ENCODE measurements at places on chromosomes 16 and 17. TPM values are rescaled to one million over a fixed set of nuclear protein-coding genes. Genes with fewer than 3 reads are reported as not detected.

DNA sequence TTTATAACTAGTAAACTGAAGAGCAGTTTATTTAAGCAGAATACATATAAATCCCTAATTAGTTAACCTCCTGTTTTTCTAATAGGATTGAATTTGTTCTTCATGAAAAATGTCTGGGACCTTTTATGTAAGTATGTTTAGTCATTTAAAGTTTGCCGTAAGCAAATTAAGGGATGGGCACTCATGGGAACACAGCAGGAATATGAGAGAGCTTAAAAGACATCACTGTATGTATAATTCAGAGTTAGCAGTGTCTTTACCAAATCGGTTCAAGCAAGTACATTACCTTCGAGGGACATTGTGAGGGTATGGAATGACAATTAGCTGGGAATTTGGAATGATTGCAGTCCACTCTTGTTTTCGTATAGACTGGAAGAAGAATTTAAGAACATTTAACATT lies 17.7 kb upstream of the NETO2 start:
- no peak for DNase-seq

DNA sequence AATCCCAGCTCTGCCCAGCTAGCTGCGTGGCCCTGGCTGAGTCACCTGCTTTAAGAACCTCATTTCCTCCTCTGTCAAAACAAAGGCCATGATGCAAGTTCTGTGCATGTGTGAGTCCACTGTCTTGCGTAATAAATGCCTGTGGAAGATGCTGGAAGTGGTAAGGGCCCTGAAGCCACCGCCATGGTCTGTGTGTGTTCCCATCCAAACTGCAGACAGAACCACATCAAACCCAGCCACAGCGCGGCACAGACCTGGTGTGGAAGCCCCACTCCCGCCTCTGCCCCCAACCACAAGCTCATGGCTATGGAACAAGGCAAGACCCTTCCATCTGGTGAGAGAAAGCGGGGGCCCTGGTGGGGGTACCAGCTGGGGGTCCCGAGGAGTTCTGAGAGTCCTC lies 26.0 kb downstream of the NECAB2 start:
- DNase-seq = no peak

- no peak for DNase-seq
Measured at GRCh38 chr17:41736983-41737679, 2.7 kb upstream of the HAP1 start.

GRCh38 chr17:54900457-54901229 lies at the start of gene TOM1L1:
Gene TOM1L1, plus strand, starts transcription at chr17:54900852. Its CDS starts 14 bp downstream, at chr17:54900866.
- peak; percentile 42 for DNase-seq

DNA sequence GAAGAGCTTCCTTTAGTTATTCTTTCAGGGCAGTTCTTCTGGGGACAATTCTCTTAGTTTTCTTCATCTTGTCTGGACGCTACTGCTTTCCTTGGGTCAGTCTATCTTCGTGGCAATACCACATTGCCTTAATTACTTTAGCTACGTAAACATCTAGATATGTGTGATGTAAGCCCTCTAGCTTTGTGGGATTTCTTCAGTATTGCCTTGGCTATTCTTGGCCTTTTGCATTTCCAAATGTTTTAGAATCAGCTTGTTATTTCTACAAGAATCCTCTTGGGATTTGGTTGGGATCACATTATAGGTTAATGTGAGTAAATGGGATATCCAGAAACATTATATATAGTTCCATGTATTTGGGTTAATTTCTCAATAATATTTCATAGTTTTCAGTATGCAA lies 9.0 kb upstream of the ST6GALNAC2 start:
- DNase-seq = no peak

DNA sequence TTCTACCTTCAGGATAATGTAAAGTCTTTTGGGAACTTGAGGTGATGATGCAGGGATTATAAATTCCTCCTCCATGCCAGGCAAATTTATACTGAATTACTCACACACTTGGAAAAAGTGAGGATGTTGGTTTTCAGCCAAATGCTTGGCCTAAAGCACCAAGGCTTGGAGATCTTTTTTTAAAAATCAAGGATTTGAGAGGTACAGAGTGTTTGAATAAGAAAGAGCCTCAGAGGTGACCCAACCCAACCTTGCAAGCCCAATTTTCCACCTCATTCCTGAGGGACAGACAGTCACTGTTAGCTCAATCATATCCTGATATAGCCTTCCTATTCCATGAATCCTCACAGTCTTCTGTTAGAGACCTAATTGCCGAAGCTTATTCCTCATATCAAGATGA lies 14.0 kb downstream of the GRIN2A start:
- no peak for DNase-seq

NRN1L gene
- total RNA-seq = not detected
